ENCODE measurements at places on chromosomes 6 and 20.

DNA sequence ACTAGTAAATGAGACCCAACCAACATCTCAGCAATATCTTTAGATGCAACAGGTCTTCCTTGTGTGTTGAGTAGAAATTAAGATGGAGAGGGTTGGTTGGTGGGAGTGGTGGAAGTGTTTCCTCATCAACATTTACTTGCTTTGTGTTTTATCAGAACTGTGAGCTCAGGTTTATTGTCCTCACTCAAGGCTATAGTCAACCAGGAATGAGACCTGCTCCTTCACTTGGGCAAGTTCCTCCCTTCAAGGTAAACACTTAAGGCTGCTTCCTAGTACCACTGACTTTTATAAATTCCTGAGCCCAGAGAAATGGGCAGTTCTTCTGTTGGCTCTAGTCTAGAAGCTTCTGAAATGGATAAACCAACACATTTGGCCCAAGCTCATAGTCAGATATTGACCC lies 48.9 kb upstream of the MOCS1 start:
- no peak for DNase-seq

- no peak for DNase-seq
These were observed 5.7 kb downstream of the ETV7 start for GRCh38 chr6:36381502-36382389.

GRCh38 chr6:19102936-19103335 lies 715.8 kb downstream of the RNF144B start:
- DNase-seq, result no peak

- DNase-seq, result no peak
These were observed 15.4 kb upstream of the USP45 start for GRCh38 chr6:99530627-99531026.

GRCh38 chr6:21395121-21395520 lies 198.4 kb upstream of the SOX4 start:
- DNase-seq, result no peak

- DNase-seq, result no peak
These were observed 48.9 kb downstream of the DEK start for GRCh38 chr6:18215436-18215835.

GRCh38 chr20:49979030-49979832 lies 3.5 kb upstream of the SNAI1 start:
- DNase-seq, result peak; percentile 33

DNA sequence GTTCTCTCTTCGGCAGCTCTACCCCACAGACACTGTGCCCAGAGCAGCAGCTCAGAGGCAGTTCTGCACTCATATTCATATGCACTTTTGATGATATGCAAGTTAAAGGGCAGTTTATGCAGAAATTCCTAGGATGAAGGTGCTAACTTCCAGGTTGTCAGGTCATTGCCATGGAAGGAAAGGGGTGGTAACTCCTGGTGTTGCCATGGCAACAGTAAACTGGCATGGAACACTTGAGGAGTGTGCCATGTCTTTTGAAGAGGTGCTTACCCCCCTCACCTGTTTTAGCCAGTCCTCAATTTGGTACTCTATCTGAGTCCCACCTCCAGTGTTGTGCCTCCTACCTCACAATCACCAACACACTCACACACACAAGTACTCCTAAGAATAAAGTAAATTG lies 539.4 kb upstream of the BTBD3 start:
- no peak for DNase-seq

DNA sequence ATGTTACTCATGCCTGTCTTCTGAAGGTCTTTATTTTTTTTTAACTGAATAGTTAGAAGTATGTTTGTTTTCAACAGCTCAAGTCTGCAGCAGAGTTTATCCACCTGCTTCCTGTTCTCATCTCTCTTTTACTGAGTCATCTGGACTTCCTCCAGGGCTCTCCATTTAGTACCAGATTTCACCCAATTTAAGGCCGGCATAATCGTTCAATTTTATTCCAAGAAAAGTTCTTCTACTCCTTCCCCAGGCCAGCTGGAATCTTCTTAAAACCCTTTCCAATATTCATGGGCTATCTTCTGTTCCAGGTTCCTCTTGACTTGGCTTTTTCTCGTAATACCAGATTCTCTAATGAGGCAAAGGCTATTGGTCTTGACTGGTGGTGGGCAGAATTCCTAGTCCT lies 79.0 kb upstream of the LAMA2 start:
- DNase-seq, result no peak

DNA sequence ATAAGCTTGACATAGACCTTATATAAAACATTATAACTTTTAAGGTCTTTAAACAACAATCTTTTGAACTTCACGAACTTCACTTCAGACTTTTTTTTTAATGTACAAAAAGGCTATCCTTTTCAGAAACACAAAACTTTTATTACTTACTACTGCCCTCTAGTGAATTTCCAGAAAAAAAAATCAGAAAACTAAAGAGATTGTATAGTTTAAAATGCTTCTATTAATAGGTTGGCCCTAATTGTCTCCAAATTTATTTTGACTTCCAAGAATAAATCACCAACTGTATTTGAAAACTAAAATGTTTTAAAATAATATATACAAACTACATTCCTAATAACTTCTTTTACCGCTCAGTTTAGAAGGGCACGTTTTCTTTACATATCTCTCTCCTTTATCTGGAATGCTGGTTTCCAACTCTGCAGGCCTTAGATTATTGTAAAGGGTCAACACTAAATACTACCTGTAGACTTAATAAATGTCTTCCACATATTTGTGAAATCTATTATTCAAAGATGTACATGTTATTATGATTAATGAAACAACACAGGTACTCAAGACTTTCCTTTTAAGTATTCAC lies 66.8 kb downstream of the LMBRD1 start:
- no peak for DNase-seq
